ENCODE measurements at places on chromosomes 1 and 21. TPM values are rescaled to one million over a fixed set of nuclear protein-coding genes. Genes with fewer than 3 reads are reported as not detected.

DNA sequence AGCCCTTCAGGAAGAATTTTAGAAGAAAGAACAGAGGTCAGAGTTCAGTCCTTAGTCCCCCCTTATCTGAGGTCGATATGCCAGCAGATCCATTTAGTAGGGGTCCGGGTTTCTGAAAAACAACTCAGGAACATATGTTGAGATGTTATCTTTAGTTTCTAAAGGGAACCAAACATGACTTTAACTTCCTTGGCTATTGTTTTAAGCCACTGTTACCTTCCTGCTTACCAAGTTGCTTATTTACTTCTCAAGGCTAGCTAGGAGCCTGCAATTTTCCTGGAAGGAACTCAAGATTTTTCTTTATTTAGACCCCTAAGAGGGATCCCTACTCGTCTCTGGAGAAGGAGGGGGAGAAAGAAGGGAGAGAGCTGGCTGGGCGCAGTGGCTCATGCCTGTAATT is 54.3 kb downstream of the KCNC4 start:
- no peak for DNase-seq

DNA sequence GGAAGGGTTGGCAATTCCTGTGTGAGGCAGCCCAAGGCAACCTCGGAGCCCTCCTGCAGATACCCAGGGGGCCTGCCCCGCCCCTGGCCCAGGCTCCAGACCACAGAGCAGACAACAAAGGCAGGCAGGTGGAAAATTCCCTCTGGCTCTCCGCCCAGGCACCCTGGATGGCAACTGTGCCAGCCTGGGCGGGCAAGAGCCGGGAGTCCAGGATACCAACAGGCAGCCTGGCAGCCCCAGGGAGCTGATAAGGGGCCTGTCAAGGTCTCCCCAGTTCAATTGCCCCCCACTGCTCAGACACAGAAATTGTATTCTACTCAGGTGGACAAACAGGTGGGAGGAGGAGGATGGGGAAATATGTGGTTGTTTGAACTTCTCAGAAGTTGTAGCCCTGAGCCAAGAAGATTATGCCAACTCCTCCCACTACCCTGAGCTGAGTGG is 15.4 kb upstream of the GPR37L1 start:
- DNase-seq: no peak

RPTN gene
- total RNA-seq: not detected

ZNF593OS gene
- total RNA-seq: not detected

DNA sequence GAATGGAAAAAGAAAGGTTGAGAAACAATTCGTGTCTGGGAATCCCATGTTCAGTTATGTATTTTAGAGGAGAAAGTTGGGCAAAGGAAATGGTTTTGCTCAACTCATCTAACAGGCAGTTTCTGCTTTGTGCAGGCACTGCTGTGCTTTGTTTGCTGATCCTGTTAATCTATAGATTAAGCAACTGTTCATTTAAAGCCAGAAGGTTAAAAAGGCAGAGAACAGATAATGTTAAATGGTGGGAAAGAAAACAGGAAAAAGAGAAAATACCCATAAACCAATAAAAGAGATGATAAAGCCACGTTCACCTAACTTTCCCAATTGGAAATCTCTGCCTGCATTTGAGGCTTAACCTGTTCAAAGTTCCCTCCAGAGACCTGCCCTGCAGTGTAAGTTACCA is 70.0 kb downstream of the APP start:
- no peak for DNase-seq

A3GALT2 gene
- not detected for total RNA-seq

GRCh38 chr1:6777813-6778212 is 7.4 kb upstream of the CAMTA1 start:
- no peak for DNase-seq

HAPLN2 gene
- not detected for total RNA-seq

DNA sequence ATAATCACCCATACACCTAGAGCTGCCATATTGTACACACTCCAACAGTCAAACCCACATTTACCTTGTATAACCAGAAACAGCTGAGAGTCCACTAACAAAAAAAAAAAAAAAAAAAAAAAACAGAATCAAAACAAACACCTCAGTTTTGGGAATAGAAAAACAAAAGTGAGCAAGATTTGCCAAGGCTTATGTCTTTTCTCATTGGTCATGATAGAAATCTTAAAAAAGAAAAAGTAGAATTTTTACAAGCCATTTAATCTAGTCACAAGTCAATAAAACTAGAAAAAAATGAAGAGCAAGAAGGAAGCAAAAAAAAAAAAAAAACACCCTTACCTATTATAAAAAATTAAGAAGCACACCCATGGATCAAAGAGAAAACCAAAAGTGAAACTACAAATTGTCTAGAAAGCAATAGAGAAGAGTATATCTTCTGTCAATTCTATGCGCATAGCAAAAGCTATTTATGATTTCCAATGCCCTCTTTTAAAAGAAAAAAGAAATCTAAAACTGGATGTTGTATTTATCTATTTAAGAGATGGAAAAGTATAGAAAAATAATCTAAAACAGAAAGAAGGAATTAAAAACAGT is 113.2 kb upstream of the GALNT2 start:
- DNase-seq: no peak

- no peak for DNase-seq
These were observed 16.8 kb upstream of the CNTN2 start for GRCh38 chr1:205026181-205026580.

DNA sequence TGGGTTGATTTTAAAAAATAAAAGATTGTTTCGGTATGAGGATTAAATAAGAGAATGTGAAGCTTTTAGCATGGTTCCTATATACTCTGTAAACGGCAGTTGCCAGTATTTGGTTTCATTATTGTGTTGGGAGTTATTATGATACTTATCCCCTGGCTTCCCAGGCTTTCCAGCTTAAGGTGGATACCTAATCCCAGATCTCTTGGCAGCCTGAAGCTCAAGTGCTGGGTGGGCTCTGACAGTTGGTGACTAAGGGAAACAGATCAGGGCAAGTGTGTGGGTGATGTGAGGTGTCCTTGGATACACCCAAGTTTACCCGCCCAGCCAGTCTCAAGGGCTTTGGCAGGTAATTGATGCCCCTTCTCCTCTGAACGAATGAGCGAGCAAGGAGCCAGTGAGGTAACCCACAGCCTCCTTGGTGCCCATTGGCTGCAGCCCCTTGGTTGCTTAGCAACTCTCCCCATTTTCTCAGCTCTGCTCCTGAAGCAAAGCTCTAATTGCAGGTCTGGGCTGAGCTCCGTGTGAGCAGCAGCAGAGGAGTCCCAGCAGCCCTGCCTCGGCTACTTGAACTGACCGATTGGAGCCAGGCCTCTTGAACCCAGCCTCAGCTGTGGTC is 6.1 kb downstream of the IPO13 start:
- peak; percentile 68 for DNase-seq

- no peak for DNase-seq
These were observed 22.1 kb downstream of the RGS8 start for GRCh38 chr1:182662121-182662890.

DNA sequence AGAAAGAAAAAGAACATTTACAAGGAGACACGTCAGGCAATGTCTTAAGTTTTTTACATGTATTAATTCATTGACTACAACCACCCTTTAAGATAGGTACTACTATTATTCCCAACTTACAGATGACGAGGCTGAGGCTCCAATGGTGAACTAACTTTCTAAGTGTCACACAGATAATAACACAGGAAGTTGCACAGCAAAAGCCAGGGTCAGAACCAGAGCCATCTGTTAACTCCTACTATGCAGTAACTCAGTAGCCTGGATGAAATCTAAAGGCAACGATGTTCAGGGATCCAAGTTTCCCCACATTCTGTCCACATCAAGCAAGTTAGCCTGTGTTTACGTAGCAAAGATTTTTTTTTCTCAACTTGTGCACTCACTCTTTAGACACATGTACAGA is 371.7 kb downstream of the PTPRC start:
- no peak for DNase-seq

DNA sequence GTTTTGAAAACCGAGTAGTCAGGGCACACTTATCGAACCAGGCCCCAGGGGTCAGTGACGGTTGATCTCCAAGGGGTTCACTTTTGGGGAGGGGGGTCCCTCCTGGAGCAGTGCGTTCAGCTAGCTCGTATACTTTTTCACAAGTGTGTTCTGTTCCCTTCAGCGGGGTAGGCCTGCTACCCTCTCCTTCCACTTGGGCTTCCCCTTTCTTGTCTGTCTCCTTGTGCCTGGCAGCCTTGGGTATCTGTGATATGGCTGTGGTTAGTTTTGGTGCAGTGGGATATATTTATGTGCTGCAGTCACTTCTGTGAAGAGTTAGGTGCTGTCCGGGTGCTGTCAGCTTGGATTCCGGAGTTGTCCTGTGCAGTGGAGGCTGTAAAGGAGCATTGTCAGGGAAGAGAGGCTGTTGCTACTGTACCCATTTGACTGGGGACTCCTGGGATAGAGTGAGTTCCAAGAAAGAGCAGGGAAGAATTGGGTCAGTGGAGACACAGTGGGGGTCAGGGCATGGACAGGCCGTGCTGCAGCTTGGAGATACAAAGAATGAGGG is 29.7 kb downstream of the ADARB1 start:
- no peak for DNase-seq

ANGPTL7 gene
- total RNA-seq: 12.0 TPM

UTP11 gene
- total RNA-seq: 85.3 TPM

KCNN3 gene
- 10.8 TPM for total RNA-seq

- no peak for DNase-seq
These were observed 20.4 kb upstream of the TAS1R2 start for GRCh38 chr1:18879791-18880309.

TTLL10 gene
- total RNA-seq: 0.41 TPM

- DNase-seq: no peak
These were observed 389.7 kb downstream of the LMO4 start for GRCh38 chr1:87718241-87718950.

DNA sequence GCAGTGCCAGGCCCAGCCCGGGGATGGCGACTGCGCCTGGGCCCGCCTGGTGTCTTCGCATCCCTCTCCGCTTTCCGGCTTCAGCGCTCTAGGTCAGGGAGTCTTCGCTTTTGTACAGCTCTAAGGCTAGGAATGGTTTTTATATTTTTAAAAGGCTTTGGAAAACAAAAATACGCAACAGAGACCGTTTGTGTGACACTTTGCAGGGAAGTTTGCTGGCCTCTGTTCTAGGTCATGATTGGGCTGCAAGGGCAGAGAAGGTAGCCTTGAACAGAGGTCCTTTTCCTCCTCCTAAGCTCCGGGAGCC is 719 bp downstream of the SOD1 start:
- no peak for DNase-seq

OR2T35 gene
- total RNA-seq: not detected

NCAM2 gene
- total RNA-seq: 7.1 TPM

DNA sequence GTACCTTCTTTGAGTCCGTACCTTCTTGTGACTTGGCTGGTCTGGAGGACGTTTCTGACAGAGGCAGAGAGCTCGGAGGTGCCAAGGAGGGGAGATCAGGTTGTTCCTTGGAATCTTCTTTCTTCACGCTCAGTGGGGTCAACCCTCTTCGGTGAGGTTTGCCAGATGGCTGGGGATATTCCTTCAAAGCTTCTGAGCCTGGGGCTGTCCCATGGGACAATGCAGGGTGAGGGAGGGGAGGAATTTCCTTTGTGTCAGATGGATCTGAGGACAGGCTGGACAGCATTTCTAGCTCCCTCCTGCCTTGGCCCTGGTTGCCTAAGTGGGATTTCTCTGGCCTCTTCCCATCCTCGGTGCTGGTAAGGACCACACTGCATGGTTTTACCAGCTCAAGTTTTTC is 95.5 kb upstream of the EDN2 start:
- DNase-seq: no peak

PTGFRN gene
- 112 TPM for total RNA-seq

DNA sequence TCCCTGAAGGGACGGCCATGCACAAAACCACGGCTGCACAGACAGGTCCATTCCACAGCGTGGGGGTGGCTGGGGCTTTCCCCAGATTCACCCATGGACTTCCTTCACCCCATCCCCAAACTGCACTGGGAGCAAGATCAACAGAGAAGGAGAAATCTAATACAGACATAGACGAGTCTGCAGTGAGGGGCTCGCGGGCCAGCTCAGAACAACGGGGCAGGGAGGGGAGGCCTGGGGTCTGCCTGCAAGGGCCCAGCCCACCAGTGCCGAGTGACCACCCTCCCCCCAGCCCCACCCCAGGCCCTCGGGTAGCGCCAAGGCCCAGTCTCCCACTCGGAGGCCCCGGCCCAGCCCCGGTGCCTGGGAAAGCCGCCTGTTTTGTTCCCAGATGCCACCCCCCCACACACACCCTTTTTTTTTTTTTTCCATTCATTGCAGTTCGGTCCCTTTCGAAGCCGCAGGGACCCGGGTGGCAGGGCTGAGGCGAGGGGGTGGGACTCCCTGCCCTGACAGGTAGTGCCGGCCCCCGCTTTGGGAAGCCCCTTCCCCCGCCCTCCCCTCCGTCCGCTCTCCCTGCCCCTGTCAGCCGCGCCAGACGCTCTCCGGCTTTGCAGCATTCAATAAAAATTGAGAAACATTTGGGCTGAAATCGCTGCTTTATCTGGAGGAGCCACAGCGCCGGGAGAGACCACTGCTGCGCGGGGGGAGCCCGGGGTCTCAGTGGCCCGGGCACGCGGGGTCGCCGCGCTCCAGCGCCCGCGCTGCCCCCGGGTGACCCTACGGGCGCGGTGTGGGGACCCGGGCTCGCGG is 543 bp upstream of the EPHB2 start:
- peak; percentile 82 for DNase-seq

GRCh38 chr1:2200308-2200943 is 5.9 kb upstream of the FAAP20 start:
- DNase-seq: no peak

DNA sequence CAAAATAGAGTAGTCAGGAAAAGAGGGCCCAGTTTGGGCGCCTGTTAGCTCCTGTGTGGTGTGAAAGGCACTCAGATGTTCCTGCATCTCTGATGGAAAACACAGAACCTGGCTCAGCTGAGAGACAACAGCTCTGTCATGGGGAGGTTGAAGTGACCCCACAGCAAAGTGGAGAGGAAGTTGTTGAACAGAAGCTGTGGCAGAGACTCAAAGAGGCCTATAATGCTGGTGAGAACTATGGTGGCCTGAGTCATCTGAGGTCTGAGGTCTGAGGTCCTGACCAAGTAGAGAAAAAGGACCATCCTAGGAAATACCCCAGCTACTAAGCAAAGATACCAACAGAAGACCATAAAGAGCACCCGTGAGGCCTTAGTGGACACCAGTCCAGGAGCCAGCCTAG is 45.6 kb upstream of the JAK1 start:
- no peak for DNase-seq

F5 gene
- 0.62 TPM for total RNA-seq

Data from tongue (tissue), 3 donors.